ENCODE measurements at places on chromosomes 5 and 9. TPM values are rescaled to one million over a fixed set of nuclear protein-coding genes. Genes with fewer than 3 reads are reported as not detected.

Gene YTHDC2
- 12.1 TPM for total RNA-seq

Gene BRINP1
- total RNA-seq = not detected

Gene LOX
- 1.4 TPM for total RNA-seq

Gene SPATA31C1
- total RNA-seq = not detected

Gene DELE1
- total RNA-seq = 41.5 TPM

Gene ARHGEF37
- 3.3 TPM for total RNA-seq

Gene MED27
- 32.3 TPM for total RNA-seq

Gene ANKRD31
- not detected for total RNA-seq

Gene KCNN2
- not detected for total RNA-seq

Gene OGN
- not detected for total RNA-seq

Gene MOB3B
- total RNA-seq = 14.0 TPM

Gene CDKN2B
- 18.0 TPM for total RNA-seq

Gene HEMGN
- not detected for total RNA-seq

Gene ATP10B
- not detected for total RNA-seq

Gene TAS2R1
- total RNA-seq = not detected

Gene RABGAP1
- total RNA-seq = 8.7 TPM

Gene SPATA31A3
- not detected for total RNA-seq

Gene CACNA1B
- total RNA-seq = under 0.01 TPM

Gene CNTFR
- total RNA-seq = not detected
